KG1 (cell line): ENCODE measurements at places on chromosomes 12 and 14.

- DNase-seq = no peak
These were observed 37.3 kb downstream of the VDR start for GRCh38 chr12:47867495-47867941.

DNA sequence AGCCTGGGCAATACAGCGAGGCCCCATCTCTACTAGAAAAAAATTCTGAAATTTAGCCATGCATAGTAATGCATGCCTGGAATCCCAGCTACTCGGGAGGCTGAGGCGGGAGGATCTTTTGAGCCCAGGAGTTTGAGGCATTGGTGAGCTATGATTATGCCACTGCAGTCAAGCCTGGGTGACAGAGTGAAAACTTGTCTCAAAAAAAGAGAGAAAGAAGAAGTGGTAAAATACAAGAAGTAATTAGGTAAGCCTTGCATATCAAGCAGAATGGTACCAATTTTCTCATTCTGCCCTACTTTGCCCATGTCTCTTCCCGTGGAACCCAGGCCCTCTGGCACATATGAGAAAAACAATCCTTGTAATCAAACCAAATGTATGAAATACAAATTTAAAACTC lies 70.7 kb downstream of the SUSD6 start:
- DNase-seq = no peak

- no peak for DNase-seq
These were observed 79.7 kb downstream of the DUSP16 start for GRCh38 chr12:12482959-12483358.

DNA sequence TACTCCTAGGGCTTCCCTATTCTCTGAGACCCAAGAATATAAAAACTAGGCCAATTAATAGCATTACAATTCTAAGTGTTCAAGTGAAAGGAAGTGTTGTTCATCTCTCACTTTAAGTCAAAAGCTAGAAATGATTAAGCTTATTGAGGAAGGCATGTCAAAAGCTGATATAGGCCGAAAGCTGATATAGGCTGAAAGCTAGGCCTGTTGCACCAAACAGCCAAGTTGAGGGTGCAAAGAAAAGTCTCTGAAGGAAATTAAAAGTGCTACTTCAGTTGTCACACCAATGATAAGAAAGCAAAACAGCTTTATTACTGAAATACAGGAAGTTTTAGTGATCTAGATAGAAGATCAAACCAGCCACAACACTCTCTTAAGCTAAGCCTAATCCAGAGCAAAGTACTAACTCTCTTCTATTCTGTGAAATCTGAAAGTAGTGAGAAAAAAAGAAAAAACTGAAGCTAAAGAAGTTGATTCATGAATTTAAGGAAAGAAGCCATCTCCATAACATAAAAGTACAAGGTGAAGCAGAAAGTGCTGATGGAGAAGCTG lies 68.9 kb downstream of the SLC6A15 start:
- DNase-seq = no peak

- DNase-seq = no peak
These were observed 753 bp upstream of the ATP5MC2 start for GRCh38 chr12:53676656-53677015.

DNA sequence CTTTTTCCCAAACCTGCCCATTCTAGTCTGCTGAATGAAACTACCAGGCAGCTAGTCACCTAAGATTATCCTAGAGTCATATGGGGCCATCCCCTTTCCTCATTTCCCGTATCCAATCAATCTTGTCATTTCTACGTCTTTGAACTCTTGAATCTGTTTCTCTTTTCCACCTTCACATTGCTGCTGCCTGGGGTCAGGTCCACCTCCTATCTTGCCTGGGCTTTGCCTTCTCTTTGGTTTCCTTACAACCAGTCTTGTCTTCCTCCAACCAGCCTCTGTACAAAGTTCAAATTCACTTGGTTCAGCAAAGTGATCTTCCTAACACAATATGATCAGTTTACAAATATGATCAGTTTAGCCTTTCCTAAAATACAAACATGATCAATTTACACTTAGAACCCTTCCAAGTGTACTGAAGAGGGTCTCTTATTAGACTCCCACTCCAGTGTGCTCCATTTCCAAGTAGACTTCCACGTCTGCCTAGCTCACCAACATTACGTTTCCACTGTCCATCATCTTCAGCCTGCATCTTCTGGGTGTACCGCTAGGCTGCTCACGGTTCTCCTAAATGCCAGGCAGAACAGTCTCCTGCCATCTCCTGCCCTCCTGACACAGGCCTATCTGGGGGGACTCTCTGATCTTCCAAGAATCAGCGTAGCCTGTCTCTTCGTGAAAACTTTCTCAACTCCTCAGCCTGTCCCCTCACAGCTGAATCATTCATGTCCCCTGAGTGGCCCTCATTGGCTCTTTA lies 4.1 kb upstream of the ACVR1B start:
- no peak for DNase-seq

GRCh38 chr12:32568228-32568627 lies 110.9 kb upstream of the DNM1L start:
- DNase-seq = no peak

GRCh38 chr14:95727056-95727700 lies 13.3 kb upstream of the TCL1A start:
- DNase-seq = no peak

DNA sequence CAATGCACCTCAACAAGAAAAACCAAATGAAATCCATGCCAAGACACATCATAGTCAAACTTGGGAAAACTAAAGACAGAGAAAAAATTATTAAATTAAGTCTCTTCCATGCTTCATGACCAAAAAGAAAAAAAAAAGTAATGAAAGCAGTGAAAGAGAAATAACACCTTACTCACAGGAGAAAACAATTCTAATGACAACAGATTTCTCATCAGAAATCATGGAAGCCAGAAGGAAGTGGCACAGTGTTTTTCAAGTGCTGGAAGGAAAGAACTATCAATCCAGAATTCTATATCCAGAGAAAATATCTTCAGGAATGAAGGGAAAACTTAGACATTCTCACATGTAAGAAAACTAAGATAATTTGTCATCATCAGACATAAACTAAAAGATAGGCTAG lies 71.1 kb upstream of the NUDT4 start:
- DNase-seq = no peak

DNA sequence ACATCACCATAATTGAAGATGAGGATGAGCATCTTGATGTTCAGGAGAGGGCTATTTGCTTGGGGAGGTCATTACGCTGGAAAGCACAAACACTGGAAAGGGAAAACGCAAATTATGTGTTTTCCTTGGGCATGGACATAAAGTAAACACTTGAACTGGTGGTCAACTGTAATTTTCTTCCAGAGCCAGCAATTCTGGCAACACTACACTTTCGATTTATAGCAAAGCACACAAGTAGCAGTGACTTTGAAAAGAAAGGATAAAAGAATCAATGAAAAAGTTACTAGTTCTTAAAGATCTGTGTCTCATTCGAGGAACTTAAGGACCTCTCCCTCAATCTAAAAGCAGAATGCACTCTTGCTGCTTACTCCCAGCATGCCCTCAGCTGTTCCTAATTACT lies 2.2 kb downstream of the CLEC14A start:
- no peak for DNase-seq

DNA sequence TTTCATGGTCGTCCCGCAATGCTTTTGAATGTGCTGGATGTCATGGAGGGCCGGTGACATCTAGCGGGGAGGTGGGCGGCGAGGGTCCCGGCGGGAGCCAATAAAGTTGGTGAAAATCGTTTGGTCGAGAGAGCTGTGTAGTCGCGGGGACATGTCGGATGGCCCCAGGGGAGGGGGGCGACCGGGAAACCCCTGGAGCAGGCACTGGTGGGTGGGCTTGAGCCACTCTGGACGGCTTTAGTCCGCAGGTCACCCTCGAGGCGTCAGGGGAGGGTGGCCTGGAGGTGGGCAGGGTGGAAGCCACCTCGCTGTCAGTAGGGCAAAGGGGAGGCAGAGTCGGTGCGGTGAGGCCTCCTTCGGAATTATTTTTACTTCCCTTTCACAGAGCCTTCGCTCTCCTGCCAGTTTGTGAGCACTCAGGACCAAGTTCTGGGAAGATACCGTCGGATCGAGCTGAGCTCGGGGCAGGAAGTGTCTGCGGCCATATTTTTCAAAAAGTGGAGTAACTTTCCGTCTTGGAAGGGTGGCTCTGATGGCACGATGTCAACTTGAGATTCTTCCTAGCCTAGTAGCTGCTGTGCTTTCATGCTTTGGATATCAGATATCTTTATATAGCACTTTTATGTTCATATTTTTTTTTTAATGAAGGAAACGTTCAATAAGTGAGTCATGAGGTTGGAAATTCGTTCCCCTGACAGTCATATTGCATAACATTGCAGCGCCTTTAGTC lies 28.2 kb downstream of the WBP11 start:
- DNase-seq = no peak
